ENCODE measurements at places on chromosomes 5 and 9.

GRCh38 chr5:84036842-84037241 is 316.2 kb upstream of the HAPLN1 start:
- no peak for DNase-seq

GRCh38 chr9:77943057-77943456 is 88.6 kb downstream of the GNAQ start:
- no peak for DNase-seq

- DNase-seq, result no peak
Observed at GRCh38 chr9:36637491-36638270, 65.0 kb downstream of the MELK start.

GRCh38 chr9:98612061-98612752 is 96.5 kb downstream of the GABBR2 start:
- no peak for DNase-seq

DNA sequence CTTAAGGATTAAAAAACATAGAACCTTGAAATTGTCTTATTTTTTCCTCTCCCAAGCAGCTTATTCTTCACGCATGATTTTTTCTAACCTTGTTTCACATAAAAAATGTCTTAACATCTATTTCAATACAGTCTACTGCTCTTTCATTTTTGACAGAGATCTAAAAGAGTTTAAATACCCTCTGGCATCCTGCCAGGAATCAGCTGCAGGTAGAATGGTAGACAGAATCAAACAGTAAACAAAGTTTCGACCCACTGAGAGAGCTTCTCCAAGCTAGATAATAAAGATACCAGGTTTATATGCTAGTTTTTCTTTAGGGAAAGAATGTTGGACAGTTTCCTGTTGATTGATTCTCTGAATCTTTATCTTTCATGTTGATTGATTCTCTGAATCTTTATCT is 555.8 kb upstream of the CDH9 start:
- DNase-seq, result no peak

GRCh38 chr5:35683466-35683865 is 65.8 kb downstream of the SPEF2 start:
- no peak for DNase-seq

DNA sequence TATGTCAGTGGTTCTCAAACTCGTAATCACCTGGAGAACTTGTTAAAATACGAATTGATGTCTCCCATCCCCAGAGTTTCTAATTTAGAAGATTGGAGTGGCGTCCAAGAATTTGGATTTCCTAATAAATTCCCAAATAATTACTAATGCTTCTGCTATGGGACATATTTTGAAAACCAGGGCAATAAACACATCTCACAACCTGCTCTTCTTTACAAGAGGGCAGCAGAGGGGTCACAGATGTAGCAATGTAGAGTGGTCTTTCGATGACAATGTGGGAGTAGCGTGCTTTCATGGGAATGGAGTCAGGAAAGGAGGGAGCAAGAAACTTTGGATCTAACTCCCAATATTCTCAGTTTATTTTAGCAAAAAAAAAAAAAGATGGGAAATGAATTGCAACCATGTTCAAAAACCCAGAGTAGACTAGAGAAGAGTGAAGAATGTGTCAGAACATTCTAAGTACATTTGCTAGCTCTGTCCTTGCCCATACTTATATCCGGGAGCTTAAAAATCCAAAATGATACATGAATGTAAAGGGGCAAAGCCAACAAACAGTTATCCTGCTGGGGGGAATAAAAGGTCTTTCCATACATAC is 33.8 kb upstream of the ALDH1A1 start:
- no peak for DNase-seq

DNA sequence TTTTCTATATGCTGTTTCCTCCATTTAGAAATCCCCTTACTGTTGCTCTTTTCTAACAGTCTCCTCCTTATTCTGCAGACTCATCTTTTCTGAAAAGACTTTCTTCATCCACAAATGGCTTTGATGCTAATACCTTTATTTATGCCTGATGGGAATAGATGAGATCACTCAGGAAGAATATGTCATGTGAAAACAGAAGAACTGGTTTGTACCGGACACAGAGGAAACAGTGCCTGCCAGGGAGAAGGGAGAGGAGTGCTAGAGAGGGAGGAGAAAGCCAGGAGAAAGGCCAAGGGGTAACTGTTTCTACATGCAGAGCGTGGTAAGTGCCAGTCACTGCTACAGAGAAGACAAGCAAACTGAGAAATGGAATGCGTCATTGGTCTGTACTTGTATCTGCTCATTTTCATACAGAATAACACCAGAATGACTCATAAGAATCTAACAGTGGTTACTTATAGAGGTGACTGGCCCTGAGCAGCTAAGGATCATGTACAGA is 45.9 kb upstream of the PJA2 start:
- no peak for DNase-seq

- no peak for DNase-seq
Observed at GRCh38 chr9:68919661-68920060, 94.3 kb downstream of the PRKACG start.

- no peak for DNase-seq
Observed at GRCh38 chr5:143985832-143986515, 174.0 kb downstream of the HMHB1 start.

DNA sequence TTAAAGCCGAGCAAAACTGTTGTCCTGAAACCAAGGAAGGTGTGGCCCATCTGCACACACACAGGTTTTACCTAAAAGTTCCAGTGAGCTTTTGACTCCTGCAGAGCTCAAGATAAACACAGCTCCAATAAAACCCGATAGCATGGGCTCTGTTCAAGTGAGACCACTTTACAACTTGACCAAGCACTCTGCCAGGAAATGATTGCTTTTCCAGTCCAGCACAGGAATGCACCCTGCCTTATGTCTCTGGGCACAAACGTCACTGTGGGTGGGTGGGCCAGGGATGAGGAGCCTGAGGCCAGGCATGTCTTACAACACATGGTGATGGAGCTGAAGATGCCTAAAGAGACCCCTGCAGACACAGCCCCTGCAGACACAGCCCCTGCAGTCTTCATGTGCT is 115.3 kb downstream of the ROR2 start:
- no peak for DNase-seq

DNA sequence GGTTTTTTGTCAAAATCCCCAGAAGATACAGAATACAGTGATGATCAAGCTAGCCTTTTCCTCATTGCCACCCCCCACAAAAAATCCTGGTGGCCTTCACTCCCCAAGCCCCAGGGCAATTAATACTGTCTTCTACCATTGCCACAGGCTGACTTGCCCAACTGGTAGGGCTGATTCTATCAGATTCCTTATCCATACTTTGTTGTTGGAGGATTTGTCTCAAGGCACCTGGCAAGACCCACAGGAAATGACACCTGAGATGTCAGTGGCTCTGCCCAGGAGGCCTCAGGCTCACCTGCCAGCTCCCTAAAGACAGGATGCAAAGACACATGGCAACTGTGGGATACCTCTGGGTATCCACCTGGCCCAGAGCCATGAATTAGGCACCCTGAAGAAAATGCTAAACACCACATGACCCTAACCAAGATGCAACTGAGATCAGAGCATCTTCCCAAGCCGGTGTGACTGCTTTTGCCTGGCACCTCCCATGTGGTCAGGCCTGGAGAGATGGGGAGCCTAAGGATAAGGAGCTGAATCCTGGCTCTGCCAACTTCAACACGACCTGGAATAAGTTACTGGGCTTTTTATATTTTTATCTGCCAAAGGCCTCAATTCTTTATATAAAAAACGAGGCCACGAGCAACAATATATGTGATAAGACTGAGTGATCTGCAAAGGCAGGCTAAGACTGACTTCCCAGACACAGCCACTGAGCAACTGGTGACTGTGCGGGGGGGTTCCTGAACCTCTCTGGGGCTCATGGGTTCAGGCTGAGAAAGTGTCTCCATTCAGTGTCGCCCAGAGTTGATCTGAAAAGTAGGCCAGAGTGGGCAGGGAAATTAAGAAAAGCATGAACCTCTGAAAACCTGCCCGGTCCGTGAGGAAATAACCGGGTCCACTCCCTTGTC is 944 bp downstream of the ATOX1 start:
- peak; percentile 4 for DNase-seq

DNA sequence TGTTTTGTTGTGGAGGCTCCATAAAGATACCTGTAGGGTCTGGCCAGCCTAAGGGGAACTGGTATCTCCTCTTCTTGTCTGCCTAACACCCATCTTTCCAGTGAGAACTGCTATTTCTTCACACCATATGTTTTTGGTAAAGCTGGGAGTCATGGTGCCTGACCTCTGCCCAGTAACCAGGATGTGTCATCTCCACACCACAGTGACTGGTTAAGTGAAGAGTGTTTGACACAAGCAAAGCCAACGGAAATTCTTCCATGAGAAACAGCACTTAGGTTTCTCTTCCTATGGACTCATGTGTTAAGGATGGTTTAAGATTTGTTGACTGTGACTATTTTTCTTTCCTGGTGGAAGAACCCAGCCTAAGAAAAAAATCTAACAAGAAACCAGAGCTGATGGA is 111.5 kb downstream of the HTR4 start:
- DNase-seq, result no peak

DNA sequence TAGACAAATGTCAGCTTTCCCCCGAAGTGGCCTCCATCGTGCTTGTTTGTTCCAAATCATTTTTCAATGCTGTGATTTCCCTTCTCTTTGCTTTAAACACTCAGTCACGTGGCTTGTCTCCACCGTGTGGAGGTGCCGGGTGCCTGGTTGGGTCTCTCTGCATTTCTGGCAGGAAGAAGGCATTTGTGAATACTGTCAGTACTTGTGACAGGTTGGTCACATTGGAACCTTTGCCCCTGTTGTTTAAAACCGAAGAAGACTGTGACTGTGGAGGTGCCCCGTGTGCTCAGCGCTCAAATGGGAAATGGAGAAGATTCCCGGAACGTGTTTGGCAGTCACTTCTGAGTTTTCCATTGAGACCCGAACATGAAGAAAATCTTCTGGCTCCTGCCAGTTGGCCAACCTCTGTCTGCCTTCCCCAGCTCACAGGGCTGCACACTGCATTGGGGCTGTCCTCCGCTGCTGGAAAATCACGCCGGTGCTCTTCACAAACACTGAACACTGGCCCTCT is 74.6 kb downstream of the LMNB1 start:
- DNase-seq, result peak; percentile 5

GRCh38 chr5:80346055-80346454 is 26.3 kb downstream of the SPZ1 start:
- no peak for DNase-seq

- no peak for DNase-seq
Observed at GRCh38 chr9:21286659-21287058, 18.5 kb downstream of the IFNA5 start.

DNA sequence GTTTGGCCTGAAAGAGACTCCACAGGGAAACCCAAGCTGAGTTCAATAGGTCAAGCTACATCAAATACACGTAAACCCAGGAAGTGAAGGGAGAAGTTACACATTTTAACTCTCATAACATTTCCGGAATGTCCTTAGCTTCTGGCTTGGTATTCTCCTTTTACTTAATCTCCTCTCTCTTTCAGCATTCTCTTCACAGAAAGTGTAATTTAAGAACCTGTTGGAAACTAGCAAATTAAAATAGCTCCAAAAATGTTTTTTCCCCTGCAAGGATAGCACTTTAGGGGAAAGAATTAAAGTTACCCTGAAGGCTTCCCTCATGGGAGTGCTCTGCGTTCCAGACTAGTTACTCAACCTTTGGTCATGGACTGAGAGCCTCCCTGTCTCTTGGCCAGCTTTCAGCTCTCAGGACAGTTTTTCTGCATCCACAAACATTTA is 292.7 kb upstream of the TARS1 start:
- DNase-seq, result no peak

- no peak for DNase-seq
Observed at GRCh38 chr9:11269036-11269435, 656.2 kb upstream of the PTPRD start.

DNA sequence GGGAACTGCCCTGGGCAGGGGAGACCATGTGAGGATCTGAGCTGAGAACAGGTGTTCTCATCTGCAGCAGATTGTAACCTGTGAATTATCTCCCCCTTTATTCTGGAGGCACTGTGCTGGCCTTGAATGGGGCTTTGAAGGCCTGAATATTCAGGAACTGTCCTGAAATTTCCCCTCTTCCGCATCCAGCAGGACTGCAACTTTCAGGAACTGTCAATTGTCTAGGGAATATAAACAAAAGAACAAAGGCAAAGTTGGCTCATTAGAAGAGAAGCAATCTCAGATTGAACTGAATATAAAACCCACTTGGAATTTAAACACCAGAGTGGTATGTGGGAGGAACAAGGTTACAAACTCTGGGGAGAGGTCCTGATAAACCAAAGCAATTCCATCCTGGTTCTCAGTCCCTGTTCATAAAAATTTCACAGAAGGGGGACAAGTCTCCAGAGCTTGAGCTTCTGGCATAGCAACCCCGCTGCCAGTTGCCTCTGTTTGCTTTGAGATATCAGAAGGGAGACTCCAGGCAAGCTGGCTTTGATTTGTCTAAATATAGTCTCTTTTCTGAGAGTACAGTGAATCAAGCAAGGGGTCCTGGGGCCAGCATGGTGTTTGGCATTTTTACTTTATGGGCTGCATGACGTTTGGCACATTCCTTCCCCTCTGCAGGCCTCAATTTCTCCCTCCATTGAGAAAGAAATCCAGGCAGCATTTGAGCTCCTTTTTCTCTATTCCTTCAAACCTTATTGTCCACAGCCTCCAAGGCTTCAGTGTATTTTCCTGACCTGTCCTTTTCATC is 47.5 kb downstream of the ADRB2 start:
- no peak for DNase-seq

GRCh38 chr5:66861402-66861801 is 265.2 kb downstream of the MAST4 start:
- no peak for DNase-seq

DNA sequence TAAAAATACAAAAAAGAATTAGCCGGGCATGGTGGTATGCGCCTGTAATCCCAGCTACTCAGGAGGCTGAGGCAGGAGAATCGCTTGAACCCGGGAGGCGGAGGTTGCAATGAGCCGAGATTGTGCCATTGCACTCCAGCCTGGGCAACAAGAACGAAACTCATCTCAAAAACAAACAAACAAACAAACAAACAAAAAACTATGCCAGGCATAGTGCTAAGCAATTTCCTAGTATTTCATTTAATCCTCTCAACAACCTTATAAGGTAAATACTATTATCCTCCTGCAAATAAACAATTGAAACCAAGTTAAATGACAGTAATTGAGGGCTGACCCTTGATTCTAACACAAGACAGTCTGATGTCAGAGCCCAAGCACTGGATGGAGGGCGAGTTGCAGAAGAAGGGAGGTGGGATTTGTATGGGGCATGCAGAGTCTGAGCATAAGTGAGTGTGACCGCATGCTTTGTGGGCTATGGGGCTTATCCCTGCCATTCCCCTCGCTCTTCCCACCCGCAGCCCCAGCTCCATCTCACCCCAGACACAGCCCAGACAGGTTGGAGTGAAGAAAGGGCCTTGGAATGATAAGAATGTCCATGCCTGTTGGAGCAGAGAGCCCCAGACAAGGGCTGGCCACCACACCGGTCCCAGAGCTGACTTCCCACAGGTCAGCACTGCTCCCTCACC is 24.3 kb upstream of the RPS14 start:
- no peak for DNase-seq

Data from activated CD4-positive, CD25-positive, alpha-beta regulatory T cell (primary cell).